ENCODE measurements at places on chromosomes 7 and 10.

- DNase-seq = no peak
Observed at GRCh38 chr7:32018845-32019578, 51.2 kb downstream of the PDE1C start.

GRCh38 chr10:43344051-43344450 lies 27.4 kb upstream of the FXYD4 start:
- DNase-seq = no peak

GRCh38 chr10:52571018-52571417 lies 201.6 kb downstream of the MBL2 start:
- no peak for DNase-seq

DNA sequence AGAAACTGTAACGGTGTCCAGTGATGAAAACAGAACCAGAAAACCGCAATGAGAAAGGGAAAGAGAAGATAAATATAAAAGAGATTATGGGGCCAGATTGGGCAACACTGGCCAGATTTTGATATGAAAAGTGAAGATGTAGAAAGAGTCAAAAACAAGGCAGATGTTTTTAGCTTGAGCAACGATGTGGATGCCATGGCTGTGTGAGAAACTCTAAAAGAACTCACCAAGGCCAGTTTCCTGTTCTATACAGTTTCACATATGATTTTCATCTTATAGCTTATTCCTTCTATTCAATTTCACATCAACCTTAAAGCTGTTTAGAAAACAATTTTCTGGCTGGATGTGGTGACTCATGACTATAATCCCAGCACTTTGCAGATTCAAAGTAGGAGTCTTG lies 36.3 kb downstream of the CSTF2T start:
- DNase-seq = no peak

DNA sequence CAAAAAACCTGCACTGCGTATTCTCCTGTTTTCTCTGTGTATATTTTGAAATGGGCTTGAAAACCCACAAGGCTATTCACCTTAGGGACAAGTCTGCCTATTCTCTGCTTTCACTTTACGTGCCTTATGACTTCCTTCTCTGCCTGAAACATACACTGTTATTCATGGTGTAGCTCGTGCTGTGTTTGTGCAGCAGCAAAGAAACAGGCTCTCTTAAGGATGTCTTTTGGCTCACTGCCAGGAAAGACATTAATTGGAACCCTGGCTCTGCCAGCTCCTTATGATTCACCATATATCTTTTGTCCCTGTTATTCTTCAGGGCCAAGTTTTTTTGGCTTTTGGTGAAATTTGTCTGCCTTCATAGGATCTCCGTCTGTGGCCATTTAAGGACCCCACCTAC lies 92.4 kb downstream of the TMEM106B start:
- DNase-seq = no peak

- no peak for DNase-seq
Observed at GRCh38 chr10:4470231-4470835, 355.7 kb upstream of the AKR1E2 start.

GRCh38 chr10:24821986-24822385 lies 98.3 kb upstream of the ARHGAP21 start:
- no peak for DNase-seq

DNA sequence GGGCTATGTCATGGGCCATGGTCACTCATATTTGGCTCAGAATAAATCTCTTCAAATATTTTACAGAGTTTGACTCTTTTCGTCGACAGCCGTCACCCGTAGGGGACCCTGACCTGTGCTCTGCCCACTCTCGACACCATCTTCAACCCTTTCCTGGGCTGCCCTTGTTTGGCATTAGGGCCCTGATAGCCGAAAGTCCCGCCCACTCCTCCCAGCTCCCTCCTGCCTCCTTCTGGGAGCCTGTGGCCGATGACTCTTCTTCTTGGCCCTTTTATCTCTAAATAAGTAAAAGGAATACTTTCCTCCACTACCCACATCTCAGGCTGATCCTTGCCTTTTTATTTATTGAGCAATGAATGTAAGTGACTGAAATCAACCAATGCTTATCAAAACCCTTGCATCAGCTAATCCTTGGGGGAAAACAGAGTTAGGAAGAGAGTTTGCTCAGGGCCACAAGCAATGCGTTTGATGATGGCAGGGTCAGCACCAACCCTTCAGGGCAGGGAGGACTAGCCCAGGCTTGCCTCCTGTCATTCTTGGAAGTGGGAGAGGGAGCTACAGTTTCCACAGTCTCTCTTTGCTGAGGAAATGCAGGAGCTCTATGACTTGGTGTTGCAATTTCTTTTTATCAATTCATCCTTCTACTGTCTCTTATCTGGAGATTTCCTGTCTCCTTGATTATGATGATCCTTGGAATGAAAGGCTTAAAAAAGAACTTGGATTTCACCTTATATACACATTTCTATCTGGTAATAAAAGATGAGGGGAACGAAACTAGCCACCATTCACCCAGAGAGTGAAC lies 218.2 kb upstream of the PODXL start:
- no peak for DNase-seq

All from stimulated activated CD8-positive, alpha-beta memory T cell treated with anti-CD3 and anti-CD28 coated beads, Interleukin-7, amount 100 ng/mL, for 1 hour (primary cell).